ENCODE measurements at places on chromosomes 16 and 17. TPM values are rescaled to one million over a fixed set of nuclear protein-coding genes. Genes with fewer than 3 reads are reported as not detected.
A peak's percentile ranks its signal among the peaks of the same experiment; 100 is the strongest.

Gene PRKCA
- 8.7 TPM for total RNA-seq

Gene TPSD1
- total RNA-seq, result not detected

Gene CA4
- 3.0 TPM for total RNA-seq

Gene SULT1A4
- total RNA-seq, result 4.0 TPM

Gene KRTAP16-1
- not detected for total RNA-seq

DNA sequence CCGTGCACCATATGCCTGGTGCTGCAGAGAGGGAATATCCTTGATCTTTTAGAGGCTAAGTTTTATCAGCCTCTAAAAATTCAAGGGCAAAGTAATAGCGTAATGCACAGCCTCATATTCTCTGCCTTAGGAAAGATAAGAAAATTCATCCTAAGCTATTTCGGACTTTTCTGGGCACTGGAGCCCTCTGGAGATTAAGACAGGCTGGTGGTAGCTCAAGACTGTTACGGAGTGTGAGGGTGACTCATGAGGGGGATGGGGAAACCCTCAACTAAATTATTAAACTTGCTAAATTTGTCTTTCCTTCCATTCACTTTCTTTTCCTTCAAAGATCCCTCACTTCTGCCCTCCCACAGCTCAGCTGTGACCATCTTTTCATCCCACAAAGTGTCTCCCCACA, 73.3 kb downstream of the RPH3AL start:
- DNase-seq, result no peak

- peak; percentile 98 for DNase-seq
Observed at GRCh38 chr17:18217412-18218015, 7.9 kb upstream of the LLGL1 start.

DNA sequence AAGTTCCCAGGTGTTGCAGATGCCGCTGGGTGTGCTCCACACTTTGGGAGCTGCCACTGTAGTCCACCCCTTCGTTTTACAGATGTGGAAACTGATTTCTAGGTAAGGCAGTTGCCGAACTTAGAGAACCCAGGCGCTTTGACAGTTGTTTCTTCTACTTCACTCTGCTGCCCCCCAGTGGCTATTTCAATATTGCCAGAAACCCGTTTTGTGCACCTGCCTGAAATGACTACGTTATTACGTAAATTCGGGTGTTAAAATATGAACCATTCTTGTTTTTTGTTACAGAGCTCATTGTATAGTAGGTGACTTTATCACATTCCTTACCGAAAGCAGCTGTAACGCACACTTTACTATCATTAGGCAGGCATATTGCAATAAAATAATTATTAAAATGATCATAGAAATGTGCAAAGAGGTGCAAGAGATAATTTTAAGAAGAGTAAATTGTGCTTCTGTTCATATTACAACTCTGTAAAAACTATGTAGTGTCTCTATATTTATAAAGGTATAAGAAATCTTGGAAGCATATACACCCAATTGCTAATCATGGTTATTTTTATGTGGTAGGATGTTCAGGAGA, 44.9 kb downstream of the OTOA start:
- DNase-seq, result peak; percentile 88

- no peak for DNase-seq
Observed at GRCh38 chr16:29313559-29314048, 92.9 kb downstream of the NPIPB11 start.

- no peak for DNase-seq
Observed at GRCh38 chr16:74078511-74079231, 217.9 kb upstream of the PSMD7 start.

DNA sequence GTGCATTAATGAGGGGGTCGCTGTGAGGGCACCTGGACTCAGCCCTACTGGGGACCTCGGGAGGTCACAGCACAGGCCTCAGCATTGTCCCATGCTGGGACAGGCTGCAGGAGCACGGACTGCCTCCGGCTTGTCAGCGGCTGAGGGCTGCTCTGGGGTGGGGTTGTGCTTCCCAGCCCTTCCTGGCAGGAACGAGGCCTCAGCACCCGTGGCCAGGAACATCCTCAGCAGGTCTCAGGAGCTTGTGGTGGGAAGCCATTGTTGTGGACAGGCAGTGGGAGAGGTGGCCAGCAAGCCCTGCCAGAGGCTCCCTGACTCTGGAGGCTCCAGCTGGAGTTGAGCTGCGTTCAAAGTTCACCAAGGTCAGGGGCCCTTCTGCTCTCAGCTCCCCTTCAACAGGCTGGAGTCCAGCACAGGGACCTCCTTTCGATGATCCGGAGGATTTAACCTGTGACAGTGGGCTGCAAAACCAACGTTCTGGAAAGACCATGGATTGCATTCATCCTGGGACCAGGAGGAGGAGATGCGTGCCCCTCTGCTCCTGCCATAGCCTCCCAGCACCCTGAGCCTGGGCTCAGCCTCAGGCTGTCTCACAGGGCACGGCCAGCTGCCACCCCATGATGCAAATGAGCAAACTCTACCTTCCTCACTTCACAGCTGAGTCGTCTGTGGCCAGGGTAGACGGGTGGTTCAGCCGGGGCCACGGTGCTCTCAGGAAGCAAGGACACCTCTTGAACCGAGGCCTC, 32.6 kb downstream of the FOXL1 start:
- DNase-seq, result no peak

DNA sequence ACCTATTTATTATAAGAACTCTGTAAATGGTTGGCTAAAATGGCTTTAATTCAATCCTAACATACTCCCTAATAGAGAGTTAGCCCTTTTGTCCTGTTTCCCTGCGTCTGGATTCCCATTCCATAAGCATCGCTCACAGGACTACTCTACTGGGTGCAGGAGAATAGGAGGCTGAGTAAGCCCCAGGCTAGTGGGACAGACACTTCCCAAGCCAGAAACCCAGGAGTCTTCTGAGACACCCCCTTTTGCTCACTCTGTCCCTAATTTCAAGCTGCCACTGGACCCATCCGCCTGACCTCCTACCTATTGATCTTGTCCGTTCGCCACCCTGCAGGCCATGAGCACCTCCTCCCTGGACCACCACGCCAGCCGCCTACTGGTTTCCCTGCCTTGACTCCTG, 16.7 kb upstream of the TOB1 start:
- DNase-seq, result peak; percentile 43

GRCh38 chr16:24978370-24978914, 36.7 kb downstream of the ARHGAP17 start:
- DNase-seq, result peak; percentile 40

DNA sequence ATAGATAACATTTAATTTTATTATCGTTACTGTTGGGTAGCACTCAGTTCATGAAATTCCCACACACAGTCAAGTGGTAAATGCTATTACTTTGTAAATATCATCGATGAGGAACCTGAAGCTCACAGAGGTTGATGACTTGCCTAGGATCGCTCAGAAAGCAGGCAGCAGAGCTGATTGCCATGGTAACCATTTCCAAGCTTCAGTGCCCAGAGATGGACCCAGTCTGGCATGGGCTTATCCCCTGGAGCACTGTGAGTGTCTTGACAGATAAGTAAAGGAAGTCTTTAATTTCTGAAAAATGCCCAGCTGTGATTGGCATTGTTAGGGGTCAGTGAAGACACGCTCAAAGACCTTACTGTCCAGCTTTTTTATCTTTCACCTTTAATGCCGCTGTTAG, 95.0 kb downstream of the PRKCB start:
- peak; percentile 19 for DNase-seq

- no peak for DNase-seq
Observed at GRCh38 chr16:56737539-56737938, 7.6 kb downstream of the NUP93 start.

- peak; percentile 90 for DNase-seq
Observed at GRCh38 chr17:63446753-63447470, 806 bp upstream of the CYB561 start.

- peak; percentile 97 for DNase-seq
Observed at GRCh38 chr17:5706577-5707210, 122.4 kb upstream of the NLRP1 start.

- no peak for DNase-seq
Observed at GRCh38 chr16:17018585-17018939, 452.2 kb downstream of the XYLT1 start.

DNA sequence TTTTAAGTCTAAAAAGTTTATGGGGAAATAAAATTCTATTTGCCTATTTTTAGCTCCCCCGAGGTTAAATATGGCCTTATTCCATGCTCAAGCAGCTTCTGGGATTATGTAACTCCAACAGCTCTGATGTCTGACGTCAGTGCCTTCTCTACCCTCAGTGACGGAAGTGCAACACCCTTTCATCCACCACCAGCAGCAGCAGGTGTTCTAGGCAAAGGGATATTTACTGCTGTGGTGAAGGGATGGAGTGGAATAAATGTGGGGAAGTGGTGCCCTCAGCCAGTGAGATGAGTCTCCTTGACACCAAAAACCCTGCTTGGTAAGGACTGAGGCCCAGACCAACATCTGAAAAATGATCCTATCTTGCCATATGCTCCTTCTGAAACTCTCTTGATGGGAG, 247.4 kb downstream of the SHISA9 start:
- DNase-seq, result no peak

GRCh38 chr16:11067697-11068141, 123.4 kb downstream of the CLEC16A start:
- DNase-seq, result no peak

DNA sequence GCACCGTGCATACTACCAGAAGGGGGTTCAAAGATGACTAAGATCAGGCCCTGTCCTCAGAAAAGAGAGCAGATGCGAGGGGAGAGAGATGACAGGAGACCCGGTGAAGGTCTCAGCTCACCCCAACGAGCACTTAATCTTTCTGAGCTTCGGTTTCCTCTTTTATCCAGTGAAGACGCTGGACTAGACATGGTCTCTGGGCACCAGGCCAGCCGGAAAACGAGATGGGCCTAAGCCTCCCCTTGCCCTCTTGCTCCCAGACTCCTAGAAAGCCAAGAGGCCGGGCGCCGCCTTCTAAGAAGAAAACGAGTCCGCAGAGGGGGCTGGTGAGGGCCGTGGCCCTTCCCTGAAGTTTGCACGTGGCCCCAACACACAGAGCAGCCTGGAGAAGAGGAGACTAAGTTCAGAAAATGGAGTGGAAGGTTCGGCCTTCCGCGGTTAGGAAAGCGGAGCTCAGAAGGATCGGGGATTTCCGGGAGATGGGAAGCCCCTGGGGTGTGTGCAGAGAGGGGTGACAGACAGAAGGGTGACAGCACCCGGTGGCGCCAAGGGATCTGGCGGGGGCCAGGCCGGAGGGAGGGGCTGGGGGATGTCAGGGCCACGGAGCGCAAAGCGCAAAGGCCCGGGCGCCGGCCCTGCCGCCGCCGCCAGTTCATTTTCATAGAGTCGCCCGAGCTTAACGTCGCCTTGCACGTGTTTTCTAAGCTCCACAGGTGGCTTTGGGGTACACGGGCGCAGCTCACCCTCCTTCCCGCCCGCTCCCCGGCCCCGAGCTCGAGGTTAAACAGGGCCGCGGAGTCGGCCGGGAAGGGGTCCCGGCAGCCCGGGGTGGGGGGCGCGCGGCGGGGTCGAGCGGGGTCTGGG, 42.1 kb upstream of the BHLHA9 start:
- DNase-seq, result peak; percentile 77

GRCh38 chr16:57998992-57999365, 1.5 kb downstream of the ZNF319 start:
- peak; percentile 50 for DNase-seq

DNA sequence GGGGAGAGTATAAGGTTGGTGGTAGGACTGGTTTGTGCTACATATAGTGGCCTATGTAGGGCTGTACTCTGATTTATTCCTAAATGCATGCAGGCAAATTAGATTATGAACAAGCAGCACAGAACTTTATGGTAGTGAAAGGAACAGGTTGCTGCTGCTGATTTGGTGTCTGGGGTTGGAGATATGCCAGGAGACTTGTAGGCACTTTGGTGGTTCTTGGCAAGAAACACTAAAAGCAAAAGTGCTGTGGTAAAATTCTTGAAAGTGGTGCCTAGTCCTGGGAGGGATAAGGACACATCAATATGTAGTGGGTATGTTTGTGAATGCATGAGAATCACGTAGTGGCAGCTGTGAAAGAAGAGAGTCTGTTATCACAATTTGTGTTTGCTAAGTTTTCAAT, 2126.0 kb downstream of the TP53TG3F start:
- DNase-seq, result no peak

GRCh38 chr16:50587543-50587942, 39.3 kb downstream of the NKD1 start:
- DNase-seq, result no peak

DNA sequence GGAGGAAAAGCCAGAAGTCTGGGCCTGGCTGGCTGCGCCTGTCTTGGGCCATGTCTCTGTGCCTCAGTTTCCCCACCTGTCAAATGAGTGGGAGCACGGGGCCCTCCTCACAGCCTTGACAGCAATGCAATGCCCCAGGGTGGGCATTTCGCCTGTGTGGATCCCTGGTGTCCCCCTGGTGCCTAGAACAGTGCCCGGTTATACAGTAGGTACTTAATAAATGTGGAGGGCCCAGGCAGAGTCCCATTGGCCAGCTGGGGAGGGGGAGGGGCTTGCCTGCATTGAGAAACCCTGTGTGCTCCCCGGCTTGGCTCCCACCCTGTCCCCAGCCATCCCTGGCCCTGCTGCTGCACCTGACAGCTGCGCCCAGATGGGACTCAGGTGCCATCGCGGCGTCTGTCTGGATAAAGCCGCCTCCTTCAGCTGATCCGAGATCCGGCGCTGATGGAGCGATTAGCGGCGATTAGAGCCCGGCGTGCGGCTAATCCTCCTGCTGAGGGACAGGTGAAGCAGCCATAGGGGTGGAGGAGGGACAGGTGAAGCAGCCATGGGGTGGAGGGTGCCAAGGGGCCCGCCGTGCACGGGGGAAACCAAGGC, 12.4 kb downstream of the ZFPM1 start:
- no peak for DNase-seq

DNA sequence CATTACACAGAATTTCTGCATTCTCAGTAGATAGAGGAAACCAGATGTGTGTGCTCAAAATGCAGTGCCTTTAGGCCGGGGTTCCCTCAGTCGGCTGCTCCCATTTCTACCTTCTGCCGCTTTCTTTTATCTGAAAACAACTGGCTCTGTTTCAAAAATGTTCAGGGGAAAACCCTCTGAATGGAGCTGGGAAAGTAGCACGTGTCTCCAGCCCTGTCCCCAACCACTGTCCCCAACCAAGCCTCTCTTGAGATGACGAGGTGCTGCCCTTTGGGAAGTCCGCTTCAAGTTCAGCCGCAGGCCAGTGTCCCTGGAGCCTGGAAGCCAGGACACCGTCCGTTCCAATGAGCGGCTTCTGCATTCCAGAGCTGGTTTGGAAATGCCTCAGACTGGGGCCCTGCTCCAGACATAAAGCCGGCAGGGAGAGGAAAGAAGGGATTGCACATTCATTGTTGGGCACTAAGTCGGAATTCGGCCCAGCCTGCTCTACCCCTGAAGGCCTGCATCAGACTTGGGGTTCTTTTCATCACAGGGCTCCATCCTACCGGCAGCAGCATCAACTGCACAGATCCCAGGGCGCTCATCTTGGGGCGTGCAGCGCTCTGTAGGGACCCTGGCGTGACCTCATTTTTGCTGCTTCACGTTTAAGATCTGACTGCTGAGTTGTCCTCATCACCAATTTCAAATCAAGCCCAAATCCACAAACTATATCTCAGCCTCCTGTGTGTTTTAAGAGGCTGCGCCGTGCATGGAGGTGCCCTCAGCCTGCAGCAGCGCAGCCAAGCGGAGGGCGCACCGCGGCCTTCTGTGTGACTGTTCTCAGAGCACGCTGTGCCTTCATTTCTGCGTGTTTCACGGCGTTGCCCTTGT, 111.3 kb downstream of the BANP start:
- DNase-seq, result no peak

DNA sequence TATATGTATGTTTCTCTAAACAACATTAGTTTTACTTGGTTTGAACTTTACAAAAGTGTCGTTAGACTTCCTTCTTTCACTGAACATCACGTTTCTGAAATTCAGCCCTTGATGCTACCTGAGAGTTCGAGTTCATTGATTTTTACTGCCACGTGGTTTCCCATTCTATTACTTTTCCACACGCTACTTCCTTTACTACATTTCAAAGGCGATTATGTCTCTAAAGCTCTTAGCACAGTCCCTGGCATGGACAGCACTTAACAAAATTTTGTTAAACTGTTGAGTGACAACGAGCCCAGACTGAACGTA, 15.9 kb upstream of the ARHGAP17 start:
- DNase-seq, result no peak
